ENCODE measurements at places on chromosomes 3 and 15. TPM values are rescaled to one million over a fixed set of nuclear protein-coding genes. Genes with fewer than 3 reads are reported as not detected.
A peak's percentile ranks its signal among the peaks of the same experiment; 100 is the strongest.

GRCh38 chr15:48978638-48979037 lies 14.9 kb upstream of the SHC4 start:
- no peak for DNase-seq

DNA sequence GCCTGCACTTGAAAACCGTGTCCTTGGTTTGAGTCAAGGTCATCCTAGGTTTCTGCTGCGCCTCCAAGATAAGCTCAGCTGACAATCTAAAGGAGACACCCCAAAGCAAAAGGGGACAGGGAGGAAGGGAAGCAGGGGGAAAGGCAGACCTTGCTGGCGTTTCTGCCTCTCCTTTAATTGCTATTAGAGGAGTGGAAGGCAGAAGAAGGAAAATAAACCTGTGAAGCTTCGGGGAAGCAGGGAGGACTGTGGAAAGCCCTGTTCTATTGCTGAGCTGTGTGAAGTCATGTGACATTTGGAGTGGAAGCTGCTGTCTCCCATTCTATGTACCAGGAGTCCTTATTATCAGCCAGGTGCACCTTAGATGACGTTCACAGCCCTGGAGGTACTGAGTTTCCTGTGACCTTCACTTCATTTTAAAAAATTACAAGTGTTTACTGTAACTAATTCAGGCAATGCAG lies 21.5 kb upstream of the CHD2 start:
- DNase-seq: no peak

GRCh38 chr3:188416041-188416440 lies 262.1 kb downstream of the LPP start:
- no peak for DNase-seq

The APOD gene
- 214 TPM for total RNA-seq

DNA sequence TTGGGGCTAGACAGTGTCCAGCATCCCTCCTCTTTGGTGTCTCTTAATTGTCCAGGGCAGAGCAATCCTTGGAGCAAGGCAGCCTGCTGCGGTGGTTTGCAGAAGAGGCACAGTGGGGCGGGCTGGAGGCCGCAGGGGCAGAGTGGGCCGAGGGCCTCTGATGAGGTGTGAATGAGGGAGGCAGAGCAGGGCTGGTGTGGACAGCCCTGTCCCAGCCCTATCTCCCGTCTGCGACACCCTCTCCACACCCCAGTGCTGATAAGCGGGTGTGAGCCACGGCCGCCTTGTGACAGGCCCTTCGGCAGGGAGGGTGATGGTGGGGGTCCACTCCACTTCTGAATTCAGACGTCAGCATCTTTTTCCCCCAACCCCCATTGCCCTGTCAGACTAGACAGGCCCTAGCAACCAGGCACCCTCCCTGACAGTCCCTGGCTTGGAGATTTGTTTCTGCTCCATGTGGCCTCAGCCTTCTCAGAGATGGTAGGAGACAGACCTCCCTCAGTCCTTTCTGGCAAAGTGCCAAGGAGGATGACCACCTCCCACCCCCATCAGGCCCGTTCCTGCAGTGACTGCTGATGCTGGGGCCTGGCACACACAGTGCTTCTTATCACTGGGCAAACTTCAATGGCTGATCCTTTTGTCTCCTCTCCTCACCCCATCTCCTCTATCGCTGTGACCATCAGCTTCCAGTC lies 37.3 kb downstream of the EXOG start:
- peak; percentile 87 for DNase-seq

GRCh38 chr3:169295126-169295525 lies 368.4 kb downstream of the MECOM start:
- no peak for DNase-seq

The SEMA3F gene
- 6.1 TPM for total RNA-seq

DNA sequence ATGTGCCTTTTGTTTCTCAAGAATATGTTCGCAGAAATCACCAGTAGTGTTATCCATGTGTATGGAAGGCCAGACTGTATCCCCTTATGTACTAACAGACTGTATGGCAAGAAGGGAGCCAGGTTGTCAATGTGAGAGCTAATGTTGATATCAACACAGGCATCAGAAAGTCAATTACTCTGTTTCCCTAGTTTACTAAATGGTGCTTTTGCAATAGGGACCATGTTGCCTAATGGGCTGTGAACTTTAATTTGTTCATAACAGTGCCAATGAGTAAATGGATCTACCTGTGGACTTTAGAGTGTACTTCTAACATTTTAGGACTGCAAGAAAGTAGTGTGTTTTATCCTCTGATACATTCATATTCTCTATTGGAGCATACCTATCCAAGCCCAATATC lies 431.8 kb upstream of the TPRG1 start:
- no peak for DNase-seq

GRCh38 chr15:100779331-100780207 lies 100.1 kb upstream of the ALDH1A3 start:
- no peak for DNase-seq

DNA sequence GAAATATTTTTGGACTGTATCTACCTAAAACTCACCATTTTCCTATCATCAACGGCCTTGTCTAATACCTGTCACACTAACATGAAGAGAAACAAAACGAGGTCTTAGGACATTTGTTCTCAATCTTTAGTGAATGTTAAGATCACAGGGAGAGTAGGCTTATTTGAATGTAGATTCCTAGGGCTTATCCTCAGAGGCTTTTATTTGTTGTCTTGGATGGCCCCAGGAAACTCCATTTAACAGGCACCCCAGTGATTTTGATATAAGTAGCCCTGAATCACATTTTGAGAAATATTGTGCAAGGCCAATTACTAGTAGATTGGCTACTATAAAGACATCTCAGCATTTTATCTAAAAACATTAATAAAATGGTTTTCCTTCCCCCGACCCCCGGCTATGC lies 367.4 kb downstream of the GAP43 start:
- no peak for DNase-seq

DNA sequence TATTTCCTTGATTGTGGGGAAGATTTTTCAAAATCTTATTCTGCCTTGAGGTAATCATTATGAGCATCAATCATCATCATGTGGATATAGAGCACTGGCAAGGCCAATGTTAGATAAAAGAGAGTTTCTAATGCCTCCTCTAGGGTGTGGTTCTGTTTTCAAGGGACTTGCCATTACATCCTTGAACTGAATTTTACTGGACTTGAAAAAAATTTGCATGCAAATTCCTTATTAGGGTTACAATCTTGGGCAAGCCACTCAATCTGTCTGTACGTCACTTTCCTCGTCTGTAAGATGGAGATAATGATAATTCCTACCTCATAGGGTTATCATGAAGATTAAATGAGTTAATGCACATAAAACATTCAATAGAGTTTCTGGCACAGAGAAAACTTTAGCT lies 156.2 kb upstream of the WNT5A start:
- no peak for DNase-seq

DNA sequence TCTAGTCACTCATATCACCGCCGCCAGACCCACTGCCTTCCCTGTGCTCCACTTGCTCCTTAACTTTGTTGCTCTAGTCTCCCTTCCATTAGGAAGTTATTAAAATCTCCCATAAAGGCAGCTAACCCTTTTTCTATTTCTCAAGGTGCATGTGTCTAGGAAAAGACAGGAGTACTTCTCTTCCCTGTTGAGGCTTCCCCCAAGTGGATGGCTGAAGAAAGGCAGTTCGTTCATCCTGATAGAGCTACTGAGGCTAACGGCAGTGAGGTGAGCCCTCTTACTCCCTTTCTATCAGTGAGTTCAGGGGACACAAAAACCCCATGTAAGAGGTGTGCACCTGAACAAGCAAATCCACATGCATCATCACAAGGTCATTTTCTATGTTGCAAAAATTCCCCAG lies 397.8 kb downstream of the IGSF11 start:
- DNase-seq: no peak

The MUC20 gene
- total RNA-seq: 0.65 TPM

- no peak for DNase-seq
Measured at GRCh38 chr3:197322149-197322548, 23.7 kb upstream of the DLG1 start.

The MLF1 gene
- total RNA-seq: 114 TPM

DNA sequence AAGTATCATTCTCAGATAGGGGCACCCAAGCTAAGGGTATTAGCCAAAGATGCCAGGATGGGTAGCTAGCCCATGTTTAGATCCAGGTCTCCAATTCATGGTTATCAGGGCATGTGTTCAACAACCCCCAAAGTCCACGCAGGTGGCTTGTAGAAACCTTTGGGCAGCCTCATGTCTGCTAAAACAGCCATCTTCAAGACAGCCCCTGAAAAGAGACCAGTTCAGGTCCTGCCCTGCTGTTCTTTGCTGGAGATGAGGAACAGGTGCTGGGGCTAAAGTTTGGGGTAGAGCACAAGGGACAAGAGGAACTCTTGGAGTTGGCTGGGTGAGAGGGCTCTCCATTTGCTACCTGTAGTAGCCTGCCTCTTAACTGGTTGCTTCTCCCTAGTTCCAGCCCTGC lies 4.6 kb downstream of the PPM1M start:
- no peak for DNase-seq

DNA sequence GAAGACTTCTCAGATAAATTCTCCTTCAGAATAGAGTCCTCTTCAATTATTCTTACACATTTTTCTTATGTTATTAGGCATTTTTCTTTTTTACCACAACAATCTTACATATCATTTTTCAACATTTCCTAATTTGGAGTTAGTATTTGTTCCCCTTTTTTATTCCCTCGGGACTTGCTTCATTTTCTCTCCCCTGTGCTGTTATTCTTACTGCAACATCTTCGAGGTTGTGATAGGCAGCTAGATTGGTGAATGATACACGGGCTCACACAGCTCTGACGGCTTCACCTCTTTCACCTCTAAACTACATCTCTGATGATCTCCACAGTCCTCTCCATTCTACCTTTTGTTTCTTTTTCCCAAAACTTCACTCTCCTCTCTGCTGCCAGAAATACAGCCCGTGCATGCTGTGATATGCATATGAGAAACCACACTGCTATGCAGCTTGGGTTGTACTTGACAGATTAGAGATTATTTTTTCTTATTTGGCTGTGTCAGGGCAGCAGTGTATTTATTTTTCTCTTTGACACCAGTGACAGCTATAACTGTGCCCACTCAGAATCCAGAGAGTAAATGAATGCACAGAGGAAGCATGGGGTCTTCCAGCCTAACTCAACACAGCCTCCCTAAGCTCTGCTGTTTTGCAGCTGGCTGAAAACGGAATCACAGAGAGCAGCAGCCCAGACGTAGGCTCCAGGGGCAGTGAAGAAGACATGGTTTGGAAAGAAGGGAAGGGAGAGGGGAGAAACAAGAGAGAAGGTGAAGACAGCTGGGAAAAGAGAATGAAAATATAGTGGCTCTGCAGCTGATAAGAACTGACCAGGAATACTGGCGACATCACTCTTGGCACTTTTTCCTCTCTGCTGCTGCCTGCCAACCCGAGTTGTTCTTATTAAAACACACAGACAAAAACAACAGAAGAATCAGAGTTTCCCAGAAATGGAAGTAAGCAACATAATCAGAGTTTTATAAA lies 61.8 kb downstream of the SLC9A9 start:
- DNase-seq: no peak

GRCh38 chr3:81974751-81975150 lies 213.3 kb upstream of the GBE1 start:
- no peak for DNase-seq

DNA sequence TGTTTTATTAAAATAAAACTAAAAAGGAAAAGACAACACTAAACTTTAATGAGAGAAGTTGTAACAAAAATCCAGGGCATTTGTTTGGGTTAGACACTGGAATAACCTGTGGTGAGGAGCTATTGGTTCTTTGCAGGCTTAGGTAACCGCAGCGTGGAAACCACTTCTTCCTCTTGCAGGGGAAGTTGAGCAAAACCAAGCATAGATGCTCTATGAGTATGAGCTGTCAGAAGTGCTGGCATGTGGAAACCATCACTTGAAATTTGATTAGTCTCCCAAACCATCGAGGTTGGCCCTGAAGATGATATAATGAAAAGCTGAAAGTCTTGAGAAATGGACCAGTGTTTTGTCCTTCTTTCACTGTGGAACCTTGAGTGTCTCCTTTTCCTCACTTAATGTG lies 127.1 kb upstream of the RBMS3 start:
- no peak for DNase-seq

GRCh38 chr3:20564966-20565365 lies 379.0 kb upstream of the SGO1 start:
- no peak for DNase-seq

- DNase-seq: no peak
Measured at GRCh38 chr15:34116620-34117019, 14.7 kb downstream of the PGBD4 start.
